COR-L47 (cell line): ENCODE measurements at places on chromosomes 6 and 20.

DNA sequence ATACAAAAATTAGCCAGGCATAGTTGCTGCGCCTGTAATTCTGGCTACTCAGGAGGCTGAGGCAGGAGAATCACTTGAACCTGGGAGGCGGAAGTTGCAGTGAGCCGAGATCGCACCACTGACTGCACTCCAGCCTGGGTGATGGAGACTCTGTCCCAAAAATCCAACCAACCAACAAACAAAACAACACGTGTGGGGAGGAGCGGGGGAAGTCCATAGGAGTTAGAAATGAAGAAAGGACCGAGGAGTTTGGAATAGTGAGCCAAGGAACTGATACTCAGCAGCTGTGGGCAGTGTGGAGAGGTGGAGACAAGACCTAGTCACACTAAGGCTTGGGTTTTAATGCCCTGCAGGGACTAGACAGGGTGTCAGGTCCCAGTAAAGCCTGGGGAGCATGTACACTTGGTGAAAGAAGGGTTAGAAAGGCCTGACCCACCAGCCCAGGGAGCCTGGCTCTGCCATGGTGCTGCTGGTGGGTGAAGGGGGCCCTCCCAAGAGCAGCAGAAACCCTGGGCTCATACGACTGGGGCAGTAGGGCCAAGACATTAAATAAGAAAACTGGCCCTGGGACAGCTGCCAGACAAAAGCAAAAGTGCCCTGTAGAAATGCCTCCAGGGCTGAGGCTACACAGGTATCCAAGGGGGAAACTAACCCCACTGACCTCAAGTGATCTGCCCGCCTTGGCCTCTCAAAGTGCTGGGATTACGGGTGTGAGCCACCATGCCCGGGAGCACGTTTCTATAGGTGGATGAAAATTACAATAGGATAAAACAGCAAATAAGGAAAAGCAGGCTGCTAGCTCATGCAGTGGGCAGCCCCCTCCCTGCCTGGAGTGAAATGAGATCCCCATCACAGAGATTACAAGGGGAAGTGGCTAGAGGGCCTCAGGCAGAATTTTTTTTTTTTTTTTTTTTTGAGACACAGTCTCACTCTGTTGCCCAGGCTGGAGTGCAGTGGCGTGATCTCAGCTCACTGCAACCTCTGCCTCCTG is 58.0 kb downstream of the MYH7B start:
- DNase-seq = no peak

- no peak for DNase-seq
These were observed 71.3 kb downstream of the PCSK2 start for GRCh38 chr20:17298171-17298570.

- DNase-seq = peak; percentile 91
These were observed at the start of gene SPEF1 for GRCh38 chr20:3781153-3781910. TSS of gene SPEF1 (minus strand) at chr20:3781448. CDS start at chr20:3781287, 161 bp downstream.

- no peak for DNase-seq
These were observed 42.2 kb downstream of the GNAS-AS1 start for GRCh38 chr20:58808271-58809046.

GRCh38 chr6:108260126-108260808 is 573 bp downstream of the SNX3 start:
- peak; percentile 0 for DNase-seq

DNA sequence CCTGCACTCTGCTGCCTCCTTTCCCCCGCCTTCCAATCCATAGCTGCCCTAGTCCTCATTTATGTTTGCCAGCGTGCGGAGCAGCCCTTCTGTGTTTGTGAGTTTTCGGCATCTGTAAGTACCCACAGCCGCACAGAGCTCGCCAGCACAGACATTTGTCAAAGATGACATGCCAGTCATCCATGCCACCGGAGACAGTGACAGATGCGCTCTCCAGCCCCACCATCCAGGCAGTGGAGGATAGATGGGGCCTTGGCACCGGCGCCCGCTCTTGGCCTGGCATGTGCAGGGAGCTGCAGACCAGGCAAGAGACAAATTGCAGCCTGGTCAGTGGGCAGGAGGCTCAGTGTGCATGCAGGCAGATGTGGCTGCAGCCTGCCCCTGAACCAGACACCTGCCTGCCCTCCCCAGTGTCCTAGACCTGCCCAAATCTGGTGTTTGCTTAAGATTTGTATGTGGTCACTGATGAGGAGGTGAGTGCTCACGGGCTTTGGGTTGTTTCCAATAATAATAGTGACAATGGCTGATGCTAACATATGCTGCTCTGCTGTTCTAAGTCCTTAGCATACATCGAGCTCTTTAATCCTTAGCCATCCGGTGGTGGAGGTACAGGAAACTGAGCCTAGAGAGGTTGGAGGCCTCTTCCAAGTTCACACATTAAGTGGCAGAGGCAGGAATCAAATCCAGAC is 78.1 kb downstream of the UNC5CL start:
- DNase-seq = no peak

- peak; percentile 83 for DNase-seq
These were observed 47.1 kb downstream of the SCAND1 start for GRCh38 chr20:35907017-35907701.

GRCh38 chr20:38377039-38377685 is 30.9 kb downstream of the LBP start:
- DNase-seq = no peak

GRCh38 chr6:25026723-25027122 is 91.0 kb upstream of the RIPOR2 start:
- DNase-seq = peak; percentile 18

- no peak for DNase-seq
These were observed 135.3 kb downstream of the ERMARD start for GRCh38 chr6:169886631-169887227.

GRCh38 chr6:53043581-53043980 is 21.6 kb upstream of the FBXO9 start:
- DNase-seq = no peak

DNA sequence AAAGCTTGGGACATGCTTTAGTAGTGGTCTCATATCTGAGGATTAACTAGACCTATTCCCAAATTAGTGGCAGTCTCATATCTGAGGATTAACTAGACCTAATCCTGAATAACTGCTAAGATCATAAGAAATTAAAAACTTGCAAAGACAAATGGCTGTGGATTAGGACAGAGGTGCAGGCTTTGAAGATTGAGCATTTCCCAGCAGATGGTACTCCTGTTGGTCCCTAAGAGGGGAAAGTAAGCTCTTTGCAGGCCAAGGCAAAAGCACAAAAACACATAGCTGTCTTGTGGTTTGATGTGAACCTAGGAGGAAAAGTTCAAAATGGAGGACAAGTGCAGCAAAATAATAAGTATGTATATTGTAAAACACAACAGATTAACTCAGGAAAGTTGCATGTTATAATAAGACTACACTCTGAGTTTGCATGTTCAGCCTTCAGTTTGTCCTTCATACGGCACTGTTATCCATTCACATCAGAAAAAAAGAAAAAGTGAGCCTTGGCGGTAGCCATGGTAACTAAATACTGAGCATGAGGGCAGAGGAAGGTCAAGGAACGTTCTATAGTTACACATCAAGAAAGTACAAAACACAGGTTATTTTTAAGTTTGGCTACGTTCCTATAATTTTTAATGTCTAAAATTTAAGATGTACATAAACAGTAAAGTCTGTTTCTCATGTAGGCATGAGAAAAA is 62.8 kb downstream of the FILIP1 start:
- no peak for DNase-seq

- no peak for DNase-seq
These were observed 226.9 kb downstream of the DLL1 start for GRCh38 chr6:170063851-170064602.

DNA sequence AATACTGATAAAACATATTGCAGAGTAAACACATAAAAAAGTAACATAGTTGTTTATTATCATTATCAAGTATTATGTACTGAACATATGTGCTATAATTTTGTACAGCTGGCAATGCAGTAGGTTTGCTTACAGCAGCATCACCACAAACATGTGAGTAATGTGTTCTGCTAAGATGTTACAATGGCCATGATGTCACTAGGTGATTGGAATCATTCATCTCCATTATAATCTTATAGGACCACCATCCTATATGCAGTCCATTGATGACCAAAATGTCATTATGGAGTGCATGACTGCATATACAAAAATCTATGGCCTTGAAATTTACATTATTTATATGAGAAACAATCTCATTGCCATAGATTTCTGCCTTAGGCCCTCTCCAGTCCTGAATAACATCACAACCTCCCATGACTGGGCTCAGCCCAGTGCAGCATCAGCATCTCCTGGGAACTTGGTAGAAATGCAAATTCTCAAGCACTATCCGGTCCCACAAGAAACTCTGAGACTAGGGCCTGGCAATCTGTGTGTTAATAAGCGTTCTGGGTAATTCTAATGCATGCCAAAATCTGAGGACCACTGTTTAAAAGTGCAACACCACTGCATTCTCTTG is 352.0 kb upstream of the MARCKS start:
- no peak for DNase-seq

- peak; percentile 41 for DNase-seq
These were observed 11.5 kb upstream of the MEP1A start for GRCh38 chr6:46781478-46782378.

DNA sequence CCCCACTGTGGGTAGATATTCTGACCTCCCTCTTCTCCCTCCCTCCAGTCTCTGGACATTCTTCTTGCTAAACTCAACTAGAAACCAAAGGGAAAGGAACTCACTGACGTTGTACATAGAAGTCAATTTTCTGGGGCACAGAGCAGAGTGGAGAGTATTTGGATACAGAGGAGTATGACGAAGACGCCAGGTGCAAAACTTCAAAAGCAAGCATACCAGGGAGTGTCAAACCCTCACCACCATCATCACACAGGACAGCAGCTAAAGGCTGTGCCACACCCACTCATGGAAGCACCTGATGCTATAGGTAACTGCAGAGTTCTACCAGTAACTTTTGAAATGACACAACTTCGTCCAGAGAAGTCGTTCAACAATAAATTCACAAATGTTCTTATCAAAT is 64.8 kb downstream of the FYN start:
- no peak for DNase-seq

DNA sequence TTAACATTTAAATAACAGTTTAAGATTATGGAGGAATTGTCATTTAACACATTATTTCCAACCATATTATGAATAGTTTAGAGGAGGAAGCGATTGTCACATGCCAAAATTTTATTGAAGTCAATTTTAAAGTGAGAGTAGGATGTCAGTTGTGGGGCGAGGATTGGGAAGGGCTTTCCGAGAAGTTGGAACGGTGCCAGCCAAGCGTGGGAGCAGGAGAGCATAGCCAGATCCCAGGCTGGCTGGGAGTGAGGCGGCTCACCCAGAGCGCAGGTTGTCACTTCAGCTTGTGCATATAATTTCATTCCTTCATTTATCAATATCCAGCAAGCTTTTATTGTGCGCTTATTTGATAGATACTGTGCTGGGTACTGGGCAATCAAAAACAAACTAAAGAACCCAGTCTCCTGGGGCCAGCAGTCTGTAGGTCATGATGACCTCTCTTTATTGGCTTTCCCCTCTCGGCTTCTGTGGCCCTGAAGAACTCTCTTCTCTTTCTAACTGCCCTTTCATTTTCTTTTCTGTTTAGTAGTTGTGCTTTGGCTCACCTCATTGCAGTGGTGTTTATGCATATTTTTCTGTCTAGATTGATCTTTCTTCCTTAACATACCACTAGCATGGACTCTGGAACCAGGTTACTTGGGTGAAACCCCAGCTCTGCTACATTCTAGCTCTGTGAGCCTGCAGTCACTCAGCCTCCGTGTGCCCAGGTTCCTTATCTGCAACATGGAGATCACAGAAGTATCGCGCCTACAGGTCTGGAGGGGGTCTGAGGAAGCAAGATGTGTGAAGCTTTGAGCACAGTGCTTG is 6.4 kb downstream of the CEP43 start:
- DNase-seq = no peak

DNA sequence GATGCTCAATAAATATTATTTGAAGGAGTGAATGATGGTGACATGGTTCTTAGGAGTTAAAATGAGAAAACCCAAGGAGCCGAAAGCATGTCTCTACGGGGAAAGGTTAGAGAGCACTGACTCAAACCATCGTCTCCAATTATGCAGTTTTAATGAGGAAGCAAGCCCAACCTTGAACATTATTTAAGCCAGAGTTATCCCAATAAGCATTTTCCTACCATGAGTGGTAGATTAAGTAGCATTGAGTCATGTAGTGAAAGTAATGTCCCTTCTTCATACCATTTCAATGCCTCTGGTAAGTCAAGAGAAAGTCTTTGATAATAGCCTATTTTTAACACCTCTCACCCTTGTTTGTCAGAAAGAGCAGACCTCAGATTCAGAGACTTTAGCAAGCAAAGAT is 13.5 kb downstream of the TSHZ2 start:
- no peak for DNase-seq

- no peak for DNase-seq
These were observed 12.1 kb downstream of the DEF6 start for GRCh38 chr6:35309611-35310264.

GRCh38 chr20:40251284-40251932 is 437.6 kb downstream of the MAFB start:
- no peak for DNase-seq

- no peak for DNase-seq
These were observed 12.1 kb downstream of the WRNIP1 start for GRCh38 chr6:2777249-2777648.

DNA sequence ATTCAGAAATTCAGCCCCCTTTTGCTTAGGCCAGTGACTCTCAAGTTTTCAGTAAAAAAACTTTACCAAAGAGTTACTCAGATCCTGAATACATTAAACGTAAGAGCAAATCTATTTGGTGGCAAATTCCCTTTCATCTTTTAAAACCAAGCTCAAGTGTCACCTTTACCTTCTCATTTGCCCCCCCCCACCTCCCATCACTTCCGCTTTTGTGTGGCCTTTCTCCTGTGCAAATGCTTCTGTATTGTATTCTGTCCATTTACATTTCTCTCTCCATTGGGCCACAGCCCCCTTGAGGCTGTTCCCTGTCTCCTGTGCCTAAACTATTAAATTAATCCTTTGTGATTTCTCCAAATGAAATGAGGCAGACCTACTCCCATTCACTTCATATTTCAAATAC is 1.9 kb downstream of the NOL7 start:
- no peak for DNase-seq

- no peak for DNase-seq
These were observed 189.0 kb downstream of the LRFN2 start for GRCh38 chr6:40398034-40398691.

DNA sequence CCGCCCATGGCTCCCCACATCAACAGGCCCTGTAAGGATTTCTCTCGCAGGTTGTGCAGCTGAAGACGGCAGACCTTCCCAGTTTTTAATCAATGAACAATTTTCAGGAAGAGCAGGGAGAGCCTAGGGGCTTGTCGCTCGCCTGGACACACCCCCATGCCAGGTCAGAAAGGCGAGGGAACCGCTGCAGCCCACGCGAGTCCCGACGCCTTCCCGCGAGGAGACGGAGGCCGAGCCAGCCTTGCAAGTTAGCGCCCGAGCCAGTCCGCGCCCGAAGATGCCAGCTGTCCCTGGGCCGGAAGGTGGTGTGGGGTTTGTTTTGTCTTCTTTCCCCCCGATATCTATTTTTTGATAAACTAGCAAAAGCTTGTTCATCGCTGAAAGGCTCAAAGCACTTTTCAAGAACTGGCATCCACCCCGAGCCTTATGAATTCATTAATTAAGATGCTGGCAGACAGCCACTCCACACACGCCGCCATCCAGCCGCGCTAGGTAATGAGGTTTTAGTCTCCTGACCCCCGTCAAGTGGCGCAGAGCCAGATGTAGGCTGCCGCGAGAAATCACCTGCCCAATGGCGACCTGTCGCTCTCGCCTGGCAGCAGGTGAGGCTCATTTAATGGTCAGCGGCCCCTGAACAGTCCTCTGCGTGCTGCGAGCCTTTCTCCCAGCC is 6.6 kb downstream of the CCDC167 start:
- peak; percentile 96 for DNase-seq
